ENCODE measurements at places on chromosomes 13 and 19.

- no peak for DNase-seq
These were observed 776.6 kb downstream of the UQCRFS1 start for GRCh38 chr19:28436320-28436719.

DNA sequence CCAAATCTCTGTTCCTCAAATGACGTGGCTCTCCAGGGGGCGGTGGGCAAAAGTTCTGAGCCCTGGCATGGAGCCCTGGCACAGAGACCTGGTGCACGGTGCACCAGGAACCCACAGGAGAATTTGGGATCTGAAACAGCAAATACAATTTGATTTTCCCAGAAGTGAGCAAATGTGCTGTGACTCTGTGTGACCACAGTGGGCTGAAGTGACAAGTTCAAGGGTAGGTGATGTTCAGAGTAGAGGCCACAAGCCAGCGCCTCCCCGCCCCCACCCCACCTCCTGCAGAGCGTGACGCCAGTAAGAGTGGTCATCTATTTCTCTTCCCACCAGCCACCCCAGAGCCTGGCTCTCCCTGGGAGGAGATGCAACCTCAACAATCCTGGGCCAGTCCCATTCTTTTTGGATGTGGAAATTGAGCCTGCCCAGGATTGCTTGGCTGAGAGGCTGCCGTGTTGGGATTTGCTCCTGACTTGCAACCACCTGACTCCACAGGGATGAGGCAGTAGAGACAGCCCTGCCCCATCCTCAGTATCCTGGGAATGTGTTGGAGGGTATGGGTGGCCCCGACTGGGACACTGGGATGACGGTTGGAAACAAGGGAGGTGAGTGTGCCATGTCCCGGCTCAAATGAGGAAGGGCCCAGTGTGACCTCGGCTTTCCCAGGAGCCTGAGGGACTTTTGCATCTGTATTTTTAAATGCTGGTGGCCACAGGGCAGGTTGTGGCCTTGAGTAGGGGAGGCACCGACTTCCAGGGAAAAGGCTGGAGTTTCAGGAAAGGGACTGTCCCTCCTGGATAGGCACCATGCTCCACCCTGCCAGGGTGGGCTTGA lies 11.1 kb upstream of the BCL3 start:
- no peak for DNase-seq

DNA sequence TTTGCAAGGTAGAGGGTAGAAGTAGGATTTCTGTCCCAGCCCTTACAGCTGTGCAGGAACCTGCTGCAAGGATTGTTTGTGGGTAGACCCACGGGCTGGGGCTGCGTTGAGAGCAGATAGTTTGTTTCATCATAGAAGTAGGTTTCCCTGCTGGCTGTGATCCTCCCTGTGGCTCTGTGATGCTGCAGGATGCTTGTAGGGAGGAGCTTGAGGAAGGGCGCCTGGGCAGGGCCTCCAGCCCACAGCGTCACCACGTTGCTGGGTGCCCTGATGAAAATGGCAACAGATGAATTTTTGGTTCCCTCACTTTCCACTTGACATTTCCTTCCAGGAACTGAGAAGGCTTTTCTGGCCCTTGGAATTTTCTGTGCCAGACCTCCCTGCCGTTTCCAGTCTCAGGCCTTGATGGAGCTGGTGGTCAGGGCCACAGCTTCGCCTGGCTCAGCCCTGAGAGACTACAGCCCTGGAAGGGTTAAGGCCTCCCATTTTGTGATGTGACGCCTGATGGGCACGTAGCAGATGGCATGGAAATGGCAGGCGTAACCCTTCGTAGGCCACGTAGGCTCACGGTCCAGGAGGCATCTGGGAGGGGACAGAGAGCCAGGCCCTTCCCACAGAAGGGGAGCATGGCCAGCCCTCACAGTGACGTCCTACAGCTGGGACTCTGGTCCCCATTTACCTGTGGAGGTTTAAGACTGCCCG lies 42.2 kb downstream of the GATAD2A start:
- DNase-seq: no peak

DNA sequence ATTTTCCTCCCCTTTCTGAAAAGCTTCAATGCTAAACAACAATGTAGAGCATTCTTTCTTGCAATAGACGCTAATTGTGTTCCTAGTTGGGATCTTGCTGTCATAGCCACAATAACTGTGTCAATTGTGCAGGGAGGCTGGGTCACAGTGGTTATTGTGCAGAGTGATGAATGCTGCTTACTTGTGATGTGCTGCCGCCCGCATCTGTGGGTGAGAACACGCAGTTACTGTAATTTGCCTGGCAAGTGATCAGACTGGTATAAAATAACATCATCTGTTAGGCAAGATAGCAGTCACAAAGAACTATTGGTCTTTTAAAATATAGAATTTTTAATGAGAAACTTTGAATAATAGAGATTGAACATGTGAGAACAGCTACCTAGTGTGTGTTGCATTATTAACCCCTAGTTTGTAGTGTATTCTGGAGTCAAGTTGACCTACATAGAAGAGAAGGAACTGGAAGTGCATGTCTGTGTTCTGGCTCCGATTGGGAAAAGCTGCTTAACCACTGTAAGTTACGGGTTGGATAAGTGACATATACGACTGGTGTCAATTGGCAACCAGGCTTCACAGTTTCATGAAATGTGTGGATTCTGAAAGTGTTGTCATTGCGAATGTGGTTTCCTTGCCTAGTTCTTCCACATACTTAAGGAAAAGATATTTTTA lies 43.6 kb downstream of the SLAIN1 start:
- no peak for DNase-seq

- DNase-seq: no peak
These were observed 72.5 kb upstream of the MTIF3 start for GRCh38 chr13:27522847-27523246.

- peak; percentile 26 for DNase-seq
These were observed 821 bp downstream of the TDRD3 start for GRCh38 chr13:60397704-60398378.

DNA sequence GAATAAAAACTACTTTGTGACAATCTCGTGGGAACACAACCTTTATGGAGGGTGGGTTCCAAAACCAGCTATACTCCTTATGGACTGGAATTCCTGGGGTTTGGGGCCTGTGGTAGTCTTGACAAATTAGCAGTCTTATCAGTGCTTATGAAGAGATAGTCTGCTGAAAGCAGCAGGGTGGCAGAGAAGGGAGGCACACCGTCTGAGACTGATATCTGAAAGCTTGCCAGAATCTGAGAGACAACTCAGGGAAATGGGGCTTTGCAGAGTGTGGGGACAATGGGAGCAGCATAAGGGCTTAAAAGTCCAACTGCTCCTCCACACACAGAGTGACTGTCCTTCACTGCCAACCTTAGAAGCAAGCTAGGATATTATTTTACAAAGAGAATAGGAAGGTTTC lies 95.9 kb downstream of the UGGT2 start:
- DNase-seq: no peak

DNA sequence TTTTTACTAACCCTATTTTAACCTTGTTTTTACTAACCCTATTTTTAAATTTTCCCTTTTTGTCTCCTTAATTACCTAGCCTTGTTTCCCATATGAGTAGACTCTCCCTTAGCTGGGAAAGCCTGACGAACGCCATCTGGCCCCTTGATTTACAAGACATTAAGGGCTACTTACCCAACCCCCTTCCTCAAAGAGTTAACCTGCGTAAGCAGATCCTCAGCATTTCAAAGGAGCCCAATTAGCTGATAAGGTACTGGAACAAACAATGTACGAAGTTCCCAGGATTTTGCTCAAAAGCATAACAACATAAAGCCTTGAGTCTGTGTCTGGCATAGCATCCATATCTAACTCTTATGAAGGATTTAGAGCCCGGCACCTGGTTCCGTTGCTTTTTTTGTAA lies 4.7 kb upstream of the MVB12A start:
- DNase-seq: no peak

- DNase-seq: peak; percentile 68
These were observed 5.5 kb upstream of the ADAMTS10 start for GRCh38 chr19:8615813-8616596.

DNA sequence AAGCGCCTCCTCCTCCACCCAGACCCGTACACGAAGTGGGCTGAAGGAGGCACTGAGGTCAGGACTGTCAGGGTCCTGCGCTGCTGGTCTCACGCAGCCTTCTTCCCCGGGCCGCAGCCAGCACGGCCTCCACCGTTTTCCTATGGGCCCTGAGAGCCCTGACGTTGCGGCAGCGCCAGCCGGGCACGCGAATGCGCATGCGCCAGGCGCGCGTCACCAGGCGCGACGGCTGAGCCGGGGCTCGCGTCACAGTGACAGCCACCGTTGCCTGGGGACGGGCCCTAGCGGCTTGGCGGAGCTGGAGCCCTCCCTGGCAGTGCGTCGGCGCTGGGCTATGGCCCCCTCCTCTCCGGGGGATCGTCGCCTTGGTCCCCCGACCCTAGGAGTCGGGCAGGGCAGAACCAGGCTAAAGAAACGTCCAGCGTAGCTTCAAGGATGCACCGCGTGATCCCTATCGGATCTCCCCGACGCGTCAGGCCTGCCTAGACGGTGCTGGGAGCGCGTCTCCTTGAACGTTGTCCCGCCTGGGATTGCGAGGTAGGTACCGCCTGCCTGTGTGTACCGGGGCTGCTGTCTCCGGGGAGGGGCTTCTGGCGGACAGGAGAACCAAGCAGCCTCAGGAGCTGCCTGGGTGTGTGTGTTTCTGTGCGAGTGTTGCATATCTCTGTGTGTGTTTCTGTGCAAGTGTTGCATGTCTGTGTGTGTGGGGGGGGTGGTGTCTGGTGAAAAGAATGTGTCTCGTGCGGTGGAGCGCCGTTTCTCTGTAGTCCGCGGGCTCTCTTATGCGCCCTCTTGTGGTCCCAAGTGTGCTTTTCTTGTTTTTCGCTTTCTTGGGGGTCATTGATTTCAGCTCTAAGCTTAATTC lies 43.2 kb downstream of the ZNF571 start:
- peak; percentile 95 for DNase-seq

- DNase-seq: no peak
These were observed 10.2 kb downstream of the DHRS12 start for GRCh38 chr13:51793570-51794271.

DNA sequence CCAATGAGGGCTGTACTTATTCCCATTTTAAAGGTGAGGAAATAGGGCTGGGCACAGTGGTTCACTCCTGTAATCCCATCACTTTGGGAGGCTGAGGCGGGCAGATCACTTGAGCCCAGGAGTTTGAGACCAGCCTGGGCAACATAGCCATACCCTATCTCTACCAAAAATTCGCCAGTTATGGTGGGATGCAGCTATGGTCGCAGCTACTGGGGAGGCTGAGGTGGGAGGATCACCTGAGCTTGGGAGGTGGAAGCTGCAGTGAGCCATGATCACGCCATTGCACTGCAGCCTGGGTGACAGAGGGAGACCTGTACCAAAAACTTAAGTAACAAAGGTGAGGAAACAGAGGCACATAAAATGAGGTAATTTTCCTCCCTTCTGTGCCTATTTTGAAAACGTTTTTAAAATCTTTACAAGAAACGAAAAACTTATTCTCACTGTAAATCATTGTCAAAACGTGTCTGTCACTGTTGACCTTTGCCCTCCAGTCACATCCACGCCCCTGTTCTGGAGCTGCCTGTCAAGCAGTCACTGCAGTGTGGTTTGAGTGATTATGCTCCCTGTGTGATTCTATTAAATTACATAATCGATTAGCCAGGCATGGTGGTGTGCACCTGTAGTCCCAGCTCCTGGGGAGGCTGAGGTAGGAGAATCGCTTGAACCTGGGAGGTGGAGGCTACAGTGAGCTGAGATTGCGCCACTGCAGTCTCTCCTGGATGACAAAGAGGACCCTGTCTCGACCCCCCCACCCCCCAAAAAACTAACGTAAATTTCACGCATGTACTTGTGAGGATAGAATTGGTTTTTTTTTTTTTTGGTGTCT lies 12.5 kb downstream of the NOP53 start:
- DNase-seq: no peak

- peak; percentile 77 for DNase-seq
These were observed 195.5 kb downstream of the ZNF536 start for GRCh38 chr19:30567536-30568232.

DNA sequence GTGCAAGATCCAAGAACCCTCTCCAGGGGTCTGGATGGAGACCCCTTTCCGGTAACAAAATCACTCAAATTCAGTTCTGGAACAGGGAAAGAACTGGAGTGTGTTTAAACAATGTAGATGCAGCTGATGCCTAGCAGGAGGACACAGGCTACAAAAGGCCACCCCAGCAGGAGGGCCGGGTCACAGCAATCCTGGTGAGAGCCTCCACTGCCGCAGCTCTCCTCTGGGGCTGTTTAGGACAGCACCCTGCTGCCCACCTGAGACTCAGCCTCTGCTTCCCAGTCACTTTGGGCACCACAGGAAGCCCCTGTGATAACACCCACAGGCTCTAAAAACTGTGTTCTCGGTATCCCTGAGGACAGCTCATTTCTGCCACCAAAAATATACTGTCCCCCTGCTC lies 318.7 kb upstream of the NBEA start:
- no peak for DNase-seq

DNA sequence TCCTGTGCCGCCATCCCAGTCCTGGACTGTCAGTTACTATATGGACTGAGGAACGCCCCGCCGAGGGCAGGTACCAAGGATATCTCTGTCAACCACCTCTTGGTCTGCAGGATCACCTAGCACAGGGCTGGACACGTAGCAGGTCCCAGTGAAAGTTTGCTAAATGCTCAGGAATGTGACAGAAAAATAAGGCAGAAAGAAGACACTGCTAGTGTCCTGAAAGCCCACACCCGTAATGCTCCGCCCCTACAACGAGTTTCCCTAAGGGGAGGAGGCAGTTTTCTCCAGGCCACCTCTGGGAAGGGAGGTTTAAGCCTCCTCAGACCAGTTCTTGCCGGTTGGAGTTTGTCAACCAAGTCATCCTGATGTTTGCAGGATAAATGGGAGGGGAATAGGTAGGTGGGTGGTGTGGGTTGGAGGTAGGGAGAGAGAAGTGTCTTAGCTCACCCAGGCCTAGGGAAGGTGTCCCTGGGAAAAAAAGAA lies 1.7 kb upstream of the SERTAD3 start:
- no peak for DNase-seq

DNA sequence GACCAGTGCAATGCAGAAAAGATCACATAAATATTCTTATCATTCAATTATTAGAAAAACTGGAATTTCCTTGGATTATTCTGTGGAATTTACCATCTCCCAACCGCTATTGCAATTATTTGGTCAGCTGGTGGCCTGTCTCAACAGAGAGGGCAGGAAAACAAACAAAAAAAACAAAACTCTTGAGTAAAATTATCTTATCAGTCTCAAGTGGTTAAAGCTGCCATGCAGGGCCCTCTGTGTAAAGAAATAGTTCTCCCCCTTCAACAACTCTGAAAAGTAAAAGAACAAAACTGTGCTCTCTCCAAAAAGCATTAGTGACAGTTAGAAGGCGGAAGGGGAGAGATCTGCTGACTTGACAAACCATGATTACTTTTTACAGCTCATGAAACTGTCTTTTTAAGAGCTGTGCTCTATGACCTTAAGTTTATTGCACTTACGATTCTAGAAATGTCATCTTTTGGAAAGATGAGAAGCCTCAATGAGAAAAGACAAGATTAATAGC lies 152.3 kb downstream of the DLEU7 start:
- DNase-seq: no peak

- DNase-seq: peak; percentile 81
These were observed 10.2 kb upstream of the EMC10 start for GRCh38 chr19:50465986-50466705.

Measured in SK-N-SH (cell line).